M059J (cell line): ENCODE measurements at places on chromosomes 7 and 10. TPM values are rescaled to one million over a fixed set of nuclear protein-coding genes. Genes with fewer than 3 reads are reported as not detected.

Gene CTBP2
- 41.3 and 55.5 TPM in 2 replicates for total RNA-seq

Gene ARHGAP22
- total RNA-seq: 11.5 and 18.9 TPM in 2 replicates

Gene COL1A2
- total RNA-seq: 587 and 961 TPM in 2 replicates

Gene LEP
- not detected in 2 replicates for total RNA-seq

Gene CDNF
- total RNA-seq: not detected in 2 replicates

Gene INA
- total RNA-seq: not detected in 2 replicates

Gene NCF1
- not detected in 2 replicates for total RNA-seq

Gene CCDC146
- 1.1 and 2.9 TPM in 2 replicates for total RNA-seq

Gene FAM25A
- total RNA-seq: not detected in 2 replicates

Gene TBX20
- total RNA-seq: 2.1 and 4.3 TPM in 2 replicates

Gene DNAH11
- 1.5 and 7.0 TPM in 2 replicates for total RNA-seq

Gene UTF1
- total RNA-seq: not detected in 2 replicates

Gene MYL10
- not detected in 2 replicates for total RNA-seq

Gene CPVL
- total RNA-seq: 0.49 and 0.64 TPM in 2 replicates

Gene METTL27
- 1.7 and 1.9 TPM in 2 replicates for total RNA-seq

Gene CDH23
- total RNA-seq: not detected in 2 replicates

Gene HOXA10
- total RNA-seq: 15.4 and 16.7 TPM in 2 replicates

Gene PNPLA8
- total RNA-seq: 24.9 and 32.5 TPM in 2 replicates

Gene ACTR3C
- total RNA-seq: 0.07 TPM in 1 of 2 replicates, not detected in the other

Gene CALML5
- not detected in 2 replicates for total RNA-seq

Gene KDM7A
- total RNA-seq: 0.64 and 0.69 TPM in 2 replicates

Gene CCL24
- not detected in 2 replicates for total RNA-seq

Gene POLL
- total RNA-seq: 3.3 and 6.6 TPM in 2 replicates

Gene SEC61A2
- 5.0 and 6.4 TPM in 2 replicates for total RNA-seq

Gene LRRC18
- total RNA-seq: not detected in 2 replicates

Gene METTL2B
- 31.3 and 36.0 TPM in 2 replicates for total RNA-seq

Gene ANKRD22
- total RNA-seq: not detected in 2 replicates

Gene MYOF
- total RNA-seq: 80.3 and 128 TPM in 2 replicates

Gene SAMD9L
- total RNA-seq: 103 and 105 TPM in 2 replicates

Gene CXCL12
- 0.81 and 0.96 TPM in 2 replicates for total RNA-seq

Gene CYP3A5
- total RNA-seq: 0.05 and 0.15 TPM in 2 replicates

Gene FAM13C
- total RNA-seq: 0.22 and 1.5 TPM in 2 replicates

Gene TEX47
- total RNA-seq: not detected in 2 replicates

Gene GPR15LG
- not detected in 2 replicates for total RNA-seq

Gene AKR1C1
- total RNA-seq: 25.7 and 25.8 TPM in 2 replicates

Gene AUTS2
- total RNA-seq: 1.9 and 6.9 TPM in 2 replicates

Gene NODAL
- total RNA-seq: not detected in 2 replicates

Gene ZNF138
- 6.7 and 9.2 TPM in 2 replicates for total RNA-seq

Gene HHEX
- total RNA-seq: 0.05 TPM in 1 of 2 replicates, not detected in the other

Gene UCMA
- not detected in 2 replicates for total RNA-seq

Gene SLC18A3
- not detected in 2 replicates for total RNA-seq

Gene LRRC17
- total RNA-seq: 84.3 and 108 TPM in 2 replicates

Gene SORBS1
- 0.57 and 2.4 TPM in 2 replicates for total RNA-seq

Gene HOXA11
- 0.79 and 1.1 TPM in 2 replicates for total RNA-seq

Gene SUN3
- total RNA-seq: 0.59 TPM in 1 of 2 replicates, not detected in the other

Gene PLCE1
- 2.3 and 3.4 TPM in 2 replicates for total RNA-seq

Gene CALML3
- not detected in 2 replicates for total RNA-seq

Gene HOXA2
- 1.7 and 2.2 TPM in 2 replicates for total RNA-seq

Gene HILPDA
- total RNA-seq: 14.5 and 17.0 TPM in 2 replicates

Gene SFRP5
- not detected in 2 replicates for total RNA-seq

Gene ANKRD16
- 1.6 and 3.7 TPM in 2 replicates for total RNA-seq
